Epithelial cell of umbilical artery (primary cell): ENCODE measurements at places on chromosomes 13 and 19. TPM values are rescaled to one million over a fixed set of nuclear protein-coding genes. Genes with fewer than 3 reads are reported as not detected.

Gene RFPL4AL1
- not detected in 2 replicates for total RNA-seq

Gene ZNF442
- total RNA-seq, result 0.32 and 1.1 TPM in 2 replicates

Gene NFKBIB
- 10.0 and 14.9 TPM in 2 replicates for total RNA-seq

Gene FLT1
- 143 and 328 TPM in 2 replicates for total RNA-seq

Gene CLC
- total RNA-seq, result not detected in 2 replicates

Gene ZNF730
- total RNA-seq, result 1.6 and 2.4 TPM in 2 replicates

Gene CGB2
- total RNA-seq, result 0.46 TPM in 1 of 2 replicates, not detected in the other

Gene SLC27A5
- total RNA-seq, result 5.3 and 5.5 TPM in 2 replicates

Gene TEX29
- not detected in 2 replicates for total RNA-seq

Gene SSC5D
- 0.32 and 2.3 TPM in 2 replicates for total RNA-seq

Gene ZNF420
- total RNA-seq, result 5.5 and 11.6 TPM in 2 replicates

Gene KRTDAP
- total RNA-seq, result not detected in 2 replicates

Gene SERTM1
- total RNA-seq, result under 0.01 TPM in 1 of 2 replicates, not detected in the other

Gene ZNF765
- 12.3 and 13.1 TPM in 2 replicates for total RNA-seq

Gene FBN3
- not detected in 2 replicates for total RNA-seq
